ENCODE measurements at places on chromosomes 16 and 17.

GRCh38 chr16:82379551-82379950, 209.5 kb upstream of the MPHOSPH6 start:
- DNase-seq, result no peak

- DNase-seq, result no peak
Observed at GRCh38 chr16:87855852-87856715, 13.2 kb downstream of the SLC7A5 start.

DNA sequence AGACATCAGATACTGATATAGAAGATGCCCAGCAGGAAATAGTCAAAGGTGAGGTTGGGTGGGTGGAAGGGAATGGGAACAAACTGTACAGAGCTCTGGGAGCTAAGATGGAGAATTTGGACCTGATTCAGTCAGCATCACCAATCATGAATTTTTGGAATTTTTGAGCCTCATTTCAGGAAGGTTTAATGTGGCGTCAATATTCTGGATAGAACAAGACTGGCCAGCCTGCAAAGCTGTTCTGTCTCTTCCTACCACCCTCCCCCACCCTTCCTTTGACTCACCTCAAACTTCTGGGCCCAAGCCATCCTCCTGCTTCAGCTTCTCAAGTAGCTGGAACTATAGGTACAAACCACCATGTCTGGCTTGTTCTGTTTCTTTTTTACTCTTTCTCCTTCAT, 32.6 kb downstream of the CTCF start:
- no peak for DNase-seq

- no peak for DNase-seq
Observed at GRCh38 chr16:27726621-27727261, 176.8 kb downstream of the KATNIP start.

DNA sequence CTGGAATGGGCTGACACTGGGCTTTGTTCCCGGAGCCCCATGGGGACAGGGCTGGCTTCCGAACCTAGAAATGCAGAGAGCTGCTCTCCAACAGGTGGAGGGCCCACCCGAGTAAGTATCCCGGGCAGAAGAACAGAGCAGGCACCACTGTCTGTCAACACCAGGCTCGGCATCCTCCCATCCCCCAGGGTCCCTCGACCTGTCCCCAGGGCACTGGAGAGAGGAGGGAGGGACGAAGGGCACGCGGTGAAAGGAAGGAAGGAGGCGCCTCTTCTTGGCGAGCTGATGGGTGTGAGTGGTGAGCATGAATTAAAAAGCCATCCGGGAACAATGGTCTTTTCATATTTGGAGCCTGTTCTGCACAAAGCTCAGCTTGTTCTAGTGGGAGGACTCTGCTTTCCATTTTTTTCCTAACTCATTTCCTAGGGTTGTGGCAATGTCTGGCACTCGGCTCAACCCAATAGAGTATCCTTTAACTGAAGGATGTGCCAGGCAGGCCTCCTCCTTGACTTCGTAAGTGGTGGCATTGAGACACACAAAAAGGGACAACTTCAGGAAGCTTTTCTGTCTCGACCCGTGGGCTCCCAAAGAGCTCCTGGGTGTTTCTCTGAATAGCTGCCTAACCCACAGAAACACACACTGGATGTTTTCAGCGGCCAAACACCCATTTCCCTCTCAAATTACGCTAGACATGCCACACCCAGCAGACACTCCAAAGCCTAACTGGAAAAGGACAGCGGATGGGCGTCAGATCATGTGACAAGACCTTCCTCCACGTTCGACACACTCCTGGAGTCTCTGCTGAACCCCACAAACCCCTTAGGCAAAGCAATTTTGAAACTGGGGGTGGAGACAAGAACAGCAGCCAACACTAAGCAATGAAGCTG, 47.7 kb downstream of the ZFHX3 start:
- no peak for DNase-seq

DNA sequence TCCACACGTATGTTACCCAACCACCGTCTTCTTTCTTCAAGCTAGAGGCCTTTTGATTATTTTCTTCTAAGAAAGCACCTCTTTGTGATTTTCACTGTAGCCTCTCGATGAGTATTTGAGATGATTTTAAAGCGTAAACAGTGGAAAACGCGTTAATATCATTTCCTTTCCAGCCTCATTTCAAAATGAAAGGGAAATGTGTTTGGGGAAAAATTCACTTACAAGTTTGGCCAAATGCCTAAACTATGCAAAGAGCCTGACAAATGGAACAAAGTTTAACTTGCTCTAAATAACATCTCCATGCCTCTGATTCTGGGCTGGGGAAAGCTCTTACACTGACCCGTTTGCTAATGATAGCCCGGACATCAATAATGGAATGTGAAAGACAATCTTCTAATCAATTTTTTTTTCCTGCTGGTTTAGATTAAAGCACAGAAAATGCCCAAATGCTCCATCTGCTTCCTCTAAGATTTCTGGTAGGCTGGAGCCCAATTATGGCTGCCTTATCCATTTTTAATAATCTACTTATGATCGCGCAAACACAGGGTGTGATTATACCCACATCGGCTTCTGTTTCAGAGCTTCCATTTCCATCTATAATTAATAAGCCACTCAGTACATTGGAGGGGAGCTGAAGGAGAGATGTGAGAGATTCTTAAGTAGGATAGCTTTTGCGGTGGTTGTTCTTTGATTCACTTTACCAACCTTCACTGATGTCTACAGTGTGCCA, 43.5 kb downstream of the HS3ST2 start:
- no peak for DNase-seq

- no peak for DNase-seq
Observed at GRCh38 chr17:44850612-44851011, 2.9 kb downstream of the HIGD1B start.

GRCh38 chr16:2743007-2743810, 9.2 kb upstream of the SRRM2 start:
- no peak for DNase-seq

- DNase-seq, result no peak
Observed at GRCh38 chr17:78493450-78493849, 83.7 kb downstream of the DNAH17 start.

DNA sequence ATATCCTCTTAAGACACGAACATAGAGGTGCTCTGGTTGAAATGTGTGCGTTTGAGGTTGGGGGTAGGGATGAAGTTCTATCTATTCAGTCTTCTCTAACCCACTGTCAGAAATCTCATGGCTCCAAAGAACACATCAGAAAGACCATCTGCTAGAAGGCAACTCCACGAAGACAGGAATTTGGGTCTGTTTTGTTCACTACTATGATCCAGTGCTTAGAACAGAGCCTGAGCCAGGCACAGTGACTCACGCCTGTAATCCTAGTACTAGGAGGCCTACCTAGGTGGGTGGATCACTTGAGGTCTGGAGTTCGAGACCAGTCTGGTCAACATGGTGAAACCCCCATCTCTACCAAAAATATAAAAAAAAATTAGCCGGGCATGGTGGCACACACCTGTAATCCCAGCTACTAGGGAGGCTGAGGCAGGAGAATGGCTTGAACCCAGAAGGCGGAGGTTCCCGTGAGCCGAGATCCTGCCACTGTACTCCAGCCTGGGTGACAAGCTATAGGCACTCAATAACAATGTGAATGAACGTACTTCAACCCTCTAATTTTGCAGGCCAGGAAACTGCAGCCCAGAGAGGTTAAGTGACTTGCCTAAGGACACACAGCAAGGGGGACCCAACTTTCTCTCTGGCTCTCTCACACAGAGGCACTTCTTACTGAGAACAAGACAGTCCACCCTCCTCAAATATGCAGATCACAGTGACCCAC, 2.3 kb downstream of the CASKIN2 start:
- DNase-seq, result no peak

GRCh38 chr17:71032746-71033273, 863.5 kb downstream of the KCNJ2 start:
- no peak for DNase-seq

- peak; percentile 68 for DNase-seq
Observed at GRCh38 chr17:38349097-38349730, 2.4 kb upstream of the SOCS7 start.

DNA sequence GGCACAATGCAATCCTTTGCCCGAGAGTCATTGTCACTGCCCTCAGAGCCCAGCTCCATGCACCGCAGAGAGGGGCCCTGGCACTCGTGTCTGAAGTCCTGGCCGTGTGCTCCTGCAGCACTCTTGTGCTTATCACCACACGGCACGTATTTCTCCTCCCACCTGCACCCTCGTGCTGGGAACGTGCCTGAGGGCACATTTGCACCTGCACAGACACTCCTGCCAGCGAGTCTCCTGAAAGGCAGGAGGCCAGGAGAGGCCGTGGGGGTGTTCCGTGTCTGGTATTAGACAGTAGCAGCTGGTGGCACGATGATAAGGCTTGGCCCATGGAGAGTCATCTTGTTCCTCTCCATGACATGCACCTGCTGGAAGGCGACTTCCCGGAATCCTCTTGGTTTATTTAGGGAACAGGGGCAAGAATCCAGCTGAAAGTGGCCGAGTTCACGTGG, 3.4 kb upstream of the ACSF3 start:
- no peak for DNase-seq

GRCh38 chr16:87926246-87927194, 9.8 kb downstream of the CA5A start:
- no peak for DNase-seq

DNA sequence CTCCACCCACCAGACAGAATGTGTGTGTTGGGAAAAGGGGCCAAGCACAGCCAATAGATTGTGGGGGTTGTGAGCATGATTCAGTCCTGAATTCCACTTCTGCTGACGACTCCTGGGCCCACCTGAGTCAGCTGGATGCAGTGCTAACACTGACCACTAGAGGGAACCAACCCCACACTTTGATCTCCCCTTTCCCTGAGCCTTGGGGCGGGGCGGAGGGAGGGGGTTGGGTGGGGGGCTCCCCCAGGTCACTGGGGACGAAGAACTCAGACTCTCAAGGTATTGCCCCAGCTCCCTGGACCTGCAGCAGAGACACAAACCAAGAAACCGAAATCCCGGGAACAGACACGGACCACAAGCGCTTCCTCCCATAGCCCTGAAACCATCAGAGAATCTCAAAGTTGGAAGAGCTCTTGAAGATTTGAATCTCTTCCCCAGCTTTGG, 621 bp upstream of the CSHL1 start:
- DNase-seq, result peak; percentile 40

DNA sequence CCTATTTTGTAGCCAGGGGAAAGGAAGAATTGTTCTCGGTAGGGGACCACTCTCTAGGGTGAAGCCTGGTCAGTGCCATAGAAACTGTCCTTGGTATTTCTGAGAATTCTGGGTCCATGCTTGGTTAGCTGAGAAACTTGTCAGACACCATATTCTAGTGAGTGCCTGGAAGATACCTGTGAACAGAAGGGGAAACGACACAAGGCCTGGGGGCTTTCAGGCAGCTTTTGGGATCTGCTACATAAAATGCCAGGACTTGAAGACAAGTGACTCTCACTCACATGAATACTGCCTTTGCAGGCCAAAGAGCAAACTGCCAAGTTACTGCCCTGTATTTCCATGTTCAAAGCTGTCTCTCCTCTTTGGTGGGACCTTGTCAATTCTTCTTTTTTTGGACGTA, 18.3 kb downstream of the ODF4 start:
- DNase-seq, result no peak
